GM23338 (cell line): ENCODE measurements at places on chromosomes 4 and X.

GRCh38 chr4:102338405-102338804, 6.9 kb downstream of the SLC39A8 start:
- DNase-seq, result no peak

DNA sequence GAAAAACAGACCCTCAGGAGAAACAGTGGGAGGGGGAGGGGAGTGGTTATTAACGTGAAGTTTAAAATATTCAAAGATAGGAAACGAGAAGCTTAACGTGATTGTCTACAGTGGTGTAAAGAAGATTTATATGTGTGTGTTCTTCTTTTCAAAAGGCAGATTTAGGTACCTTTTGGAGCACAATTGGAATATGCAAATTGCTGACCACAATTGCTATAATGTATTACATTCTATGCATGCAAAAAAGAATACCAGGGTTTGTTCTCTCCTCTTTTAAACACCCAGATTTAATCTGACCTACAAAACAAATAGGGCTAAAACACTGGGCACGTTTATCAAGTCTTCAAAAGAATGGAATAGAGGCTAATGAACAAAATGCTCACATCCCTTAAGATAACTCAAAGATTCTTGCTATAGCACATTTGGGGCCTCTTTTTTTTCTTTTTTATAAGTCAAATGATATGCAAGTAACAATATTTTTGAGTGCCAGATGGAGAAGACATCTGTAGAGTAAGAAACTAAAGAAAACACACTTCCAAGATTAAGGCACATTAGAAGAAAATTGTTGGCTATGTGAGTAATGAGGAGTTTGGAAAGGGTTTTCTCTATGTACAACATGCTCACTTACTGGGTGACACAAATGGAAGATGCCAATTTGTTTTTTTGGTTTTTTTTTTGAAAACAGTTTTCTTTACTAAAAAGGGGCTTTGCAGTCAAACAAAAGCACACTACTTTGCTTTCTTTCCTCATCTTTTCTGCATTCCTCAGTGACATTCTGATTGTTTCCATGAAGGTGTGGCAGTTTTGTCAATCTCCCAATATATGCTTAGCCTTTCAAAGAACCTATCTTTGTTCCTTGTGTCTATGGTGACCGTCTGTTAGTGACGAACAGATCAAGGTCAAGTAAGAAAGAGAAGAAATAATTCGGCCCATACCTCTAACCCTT, 240.3 kb downstream of the PALLD start:
- DNase-seq, result no peak

GRCh38 chrX:38106991-38107655, 100.8 kb downstream of the SYTL5 start:
- no peak for DNase-seq

DNA sequence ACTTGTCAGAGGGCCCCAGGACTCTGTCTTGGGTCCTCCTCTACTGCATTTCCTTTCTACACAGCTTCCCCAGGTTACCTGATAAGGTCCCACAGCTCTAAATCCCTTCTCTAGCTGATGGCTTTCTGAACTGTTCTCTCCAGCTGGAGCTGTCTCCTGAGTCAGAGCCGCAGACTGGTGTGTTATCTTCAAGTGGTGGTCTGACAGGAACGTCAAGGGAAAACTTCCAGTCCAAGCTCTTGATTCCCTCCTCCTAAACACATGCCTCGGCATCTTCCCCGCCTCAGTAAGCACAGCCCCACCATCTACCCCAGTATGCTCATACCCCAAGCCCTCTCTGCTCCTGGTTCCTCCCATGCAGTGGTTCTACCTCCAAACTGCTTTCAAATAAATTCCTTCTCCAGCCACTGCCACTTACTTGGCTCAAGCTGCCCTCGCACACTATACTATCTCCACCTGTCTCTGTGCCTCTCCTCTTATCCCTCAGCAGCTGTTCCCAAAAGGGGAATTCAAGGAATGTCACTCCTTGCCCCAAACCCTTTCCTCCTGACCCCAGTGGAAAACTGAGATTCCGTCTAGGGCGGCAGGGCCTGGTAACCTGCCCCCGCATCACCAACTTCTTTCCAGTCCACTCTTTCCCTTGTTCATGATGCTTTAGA, 17.2 kb upstream of the CENPU start:
- peak; percentile 17 for DNase-seq

- DNase-seq, result peak; percentile 29
Measured at GRCh38 chr4:77843628-77844027, 19.0 kb upstream of the MRPL1 start.

- no peak for DNase-seq
Measured at GRCh38 chr4:149676076-149676475, 139.6 kb downstream of the IQCM start.
